WERI-Rb-1 (cell line): ENCODE measurements at places on chromosomes 2 and 18.
A peak's percentile ranks its signal among the peaks of the same experiment; 100 is the strongest.

- no peak for DNase-seq
Observed at GRCh38 chr2:18047213-18047611, 168.7 kb downstream of the KCNS3 start.

- no peak for DNase-seq
Observed at GRCh38 chr2:77156599-77156998, 365.6 kb downstream of the LRRTM4 start.

DNA sequence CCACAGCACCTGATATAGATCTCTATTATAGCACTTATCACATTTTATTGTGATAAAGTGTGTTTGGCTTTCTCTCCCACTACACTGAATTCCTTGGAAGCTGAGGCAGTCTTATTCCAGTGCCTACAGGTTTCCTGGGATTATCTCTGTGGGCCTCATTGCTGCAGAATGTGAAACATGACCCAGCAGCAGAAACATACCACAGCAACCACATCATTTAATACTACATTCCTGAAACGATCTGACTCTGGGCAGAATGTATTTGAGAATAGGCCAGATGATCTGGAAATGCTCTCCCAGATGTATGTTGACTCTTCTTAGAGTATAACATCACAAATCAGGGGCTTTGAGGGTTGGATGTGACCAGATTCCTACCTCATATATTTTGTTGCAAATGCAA lies 323.5 kb upstream of the TANK start:
- DNase-seq, result no peak

DNA sequence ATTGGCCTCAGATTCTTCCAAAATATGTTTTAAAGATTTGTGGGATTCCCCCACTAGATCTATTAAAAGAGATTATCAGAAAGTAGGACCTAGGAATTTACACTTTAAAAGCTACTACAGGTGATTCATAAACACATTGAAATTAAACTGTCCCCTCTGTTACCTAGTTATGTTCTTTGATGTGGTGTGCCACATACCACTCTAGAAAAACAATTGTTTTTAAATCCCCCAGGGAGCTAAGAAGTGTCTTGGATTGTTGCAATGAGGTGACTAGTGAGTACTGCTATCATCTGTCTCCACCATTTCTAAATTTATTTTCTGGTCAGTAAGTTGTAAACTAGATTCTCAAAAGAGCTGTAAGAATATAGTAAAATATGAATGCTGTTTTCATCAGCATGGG lies 214.5 kb upstream of the DOK6 start:
- no peak for DNase-seq

- DNase-seq, result no peak
Observed at GRCh38 chr2:69798909-69799526, 30.4 kb upstream of the GMCL1 start.

DNA sequence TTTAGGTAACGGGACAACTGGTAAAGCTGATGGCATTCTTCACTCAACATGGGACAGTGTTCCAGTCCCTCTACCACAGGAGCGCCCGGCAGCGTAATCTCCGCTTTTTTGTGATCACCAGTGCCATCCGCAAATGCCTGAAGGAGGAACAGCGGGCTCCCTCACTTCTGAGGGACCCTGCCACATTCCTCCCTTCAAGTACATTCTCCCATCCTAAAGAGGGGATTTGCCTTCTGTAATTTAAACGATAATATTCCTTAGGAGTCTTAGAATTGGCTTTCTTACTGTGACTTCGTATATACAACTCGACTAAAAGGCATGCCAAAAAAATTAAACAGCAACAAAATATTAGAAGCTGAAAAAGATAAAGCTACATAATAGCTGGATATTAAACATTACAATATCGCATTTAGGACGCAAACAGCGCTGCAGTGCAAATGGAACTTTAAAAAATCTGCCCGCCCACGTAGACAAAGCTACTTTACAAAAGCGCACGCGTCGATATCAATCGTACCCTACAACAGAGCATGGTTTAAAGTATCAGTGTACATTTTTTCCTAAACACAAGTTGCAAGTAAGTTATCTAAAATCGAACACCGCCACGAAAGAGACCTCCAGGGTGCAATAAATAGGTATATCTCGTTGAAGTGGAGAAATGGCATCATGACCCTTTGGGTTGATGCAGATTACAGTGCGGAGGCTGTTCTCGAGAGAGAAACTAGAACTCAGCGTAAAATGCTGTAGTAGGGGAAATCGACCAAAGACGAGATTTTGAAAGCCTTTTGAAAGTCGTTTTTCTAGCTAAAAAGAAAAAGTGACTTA lies 2.3 kb upstream of the VSNL1 start:
- DNase-seq, result peak; percentile 30

GRCh38 chr2:145124085-145124484 lies 604.2 kb upstream of the ZEB2 start:
- DNase-seq, result no peak

DNA sequence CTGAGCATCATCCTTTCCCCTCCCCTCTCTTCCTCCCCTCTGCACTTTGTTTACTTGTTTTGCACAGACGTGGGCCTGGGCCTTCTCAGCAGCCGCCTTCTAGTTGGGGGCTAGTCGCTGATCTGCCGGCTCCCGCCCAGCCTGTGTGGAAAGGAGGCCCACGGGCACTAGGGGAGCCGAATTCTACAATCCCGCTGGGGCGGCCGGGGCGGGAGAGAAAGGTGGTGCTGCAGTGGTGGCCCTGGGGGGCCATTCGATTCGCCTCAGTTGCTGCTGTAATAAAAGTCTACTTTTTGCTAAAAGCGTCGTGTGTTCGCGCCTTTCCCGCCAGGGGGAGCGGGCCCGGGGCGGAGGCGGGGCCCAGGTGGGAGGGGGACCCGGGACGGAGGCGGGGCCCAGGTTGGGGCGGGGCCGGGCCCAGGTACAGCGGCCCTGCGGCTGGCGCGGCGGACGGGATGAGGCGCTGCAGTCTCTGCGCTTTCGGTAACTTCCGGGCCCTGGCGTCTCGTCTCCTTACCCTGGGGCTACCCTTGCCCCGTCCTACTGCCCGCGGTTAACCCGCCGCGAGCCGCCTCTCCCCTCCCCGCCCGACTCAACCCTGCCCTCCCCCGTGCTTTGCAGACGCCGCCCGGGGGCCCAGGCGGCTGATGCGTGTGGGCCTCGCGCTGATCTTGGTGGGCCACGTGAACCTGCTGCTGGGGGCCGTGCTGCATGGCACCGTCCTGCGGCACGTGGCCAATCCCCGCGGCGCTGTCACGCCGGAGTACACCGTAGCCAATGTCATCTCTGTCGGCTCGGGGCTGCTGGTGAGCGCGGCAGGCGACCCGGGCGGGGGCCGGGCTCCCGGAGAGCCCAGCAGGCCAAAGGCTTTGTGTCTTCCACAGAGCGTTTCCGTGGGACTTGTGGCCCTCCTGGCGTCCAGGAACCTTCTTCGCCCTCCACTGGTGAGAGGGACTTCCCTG lies at the start of gene KRTCAP3:
KRTCAP3 (plus strand) TSS at position 424 of the 962 bp plus-strand sequence; CDS start at position 456, 32 bp downstream.
- no peak for DNase-seq

DNA sequence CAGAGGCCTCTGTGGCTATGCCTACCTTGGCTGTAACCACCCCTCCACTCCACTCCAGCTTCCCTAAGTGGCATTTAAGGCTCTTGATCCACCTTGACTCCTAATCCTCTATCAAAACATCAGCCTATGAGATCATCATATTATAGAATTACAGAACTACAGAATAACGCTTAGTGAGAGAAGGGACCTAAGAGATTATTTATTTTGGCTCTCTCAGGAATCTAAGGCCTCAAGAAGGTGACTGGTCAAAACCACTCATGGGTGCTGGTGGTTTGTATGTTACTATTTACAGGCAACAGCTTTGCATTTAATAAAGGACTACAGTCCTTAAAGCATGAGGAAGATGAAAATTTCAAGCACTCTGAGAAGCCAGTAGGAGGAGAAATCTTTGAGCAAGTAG lies 118.8 kb downstream of the FSHR start:
- DNase-seq, result no peak

DNA sequence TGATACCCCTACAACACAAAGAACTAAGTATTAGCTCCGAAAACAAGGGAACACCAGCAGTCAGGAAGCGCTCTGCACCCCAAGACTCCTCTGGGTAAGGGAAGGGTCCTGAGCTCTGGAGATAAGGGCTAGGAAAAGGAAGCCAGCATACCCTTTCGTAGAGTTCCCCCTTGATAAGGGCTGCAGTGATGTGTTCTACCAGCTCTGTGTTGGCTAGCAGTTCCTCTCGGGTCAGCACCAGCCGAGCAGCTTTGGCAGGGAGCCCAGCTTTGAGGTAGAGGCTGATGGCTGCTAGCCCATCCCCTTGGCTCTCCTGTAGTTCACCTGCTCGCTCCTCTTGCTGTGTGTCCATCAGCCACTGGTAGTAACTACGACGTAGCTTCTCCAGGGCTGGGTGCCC lies 18.9 kb downstream of the KRTCAP3 start:
- DNase-seq, result no peak

DNA sequence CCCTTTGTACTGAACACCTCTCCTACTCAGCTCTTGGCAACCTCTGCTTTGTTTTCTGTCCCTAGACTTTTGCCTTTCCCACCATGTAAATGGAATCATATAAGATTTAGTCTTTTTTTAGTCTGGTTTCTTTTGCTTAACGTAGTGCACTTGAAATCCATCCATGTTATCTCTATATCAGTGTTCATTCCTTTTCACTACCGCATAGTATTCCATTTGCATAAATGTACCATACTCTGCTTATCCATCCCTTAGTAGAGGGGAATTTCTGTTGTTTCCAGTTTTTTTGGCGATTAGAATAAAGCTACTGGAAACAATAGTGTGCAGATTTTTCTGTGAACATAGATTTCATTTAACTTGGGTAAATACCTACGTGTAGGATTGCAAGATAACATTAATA lies 46.4 kb downstream of the GAD1 start:
- DNase-seq, result no peak
